ENCODE measurements at places on chromosomes 2 and 18.

DNA sequence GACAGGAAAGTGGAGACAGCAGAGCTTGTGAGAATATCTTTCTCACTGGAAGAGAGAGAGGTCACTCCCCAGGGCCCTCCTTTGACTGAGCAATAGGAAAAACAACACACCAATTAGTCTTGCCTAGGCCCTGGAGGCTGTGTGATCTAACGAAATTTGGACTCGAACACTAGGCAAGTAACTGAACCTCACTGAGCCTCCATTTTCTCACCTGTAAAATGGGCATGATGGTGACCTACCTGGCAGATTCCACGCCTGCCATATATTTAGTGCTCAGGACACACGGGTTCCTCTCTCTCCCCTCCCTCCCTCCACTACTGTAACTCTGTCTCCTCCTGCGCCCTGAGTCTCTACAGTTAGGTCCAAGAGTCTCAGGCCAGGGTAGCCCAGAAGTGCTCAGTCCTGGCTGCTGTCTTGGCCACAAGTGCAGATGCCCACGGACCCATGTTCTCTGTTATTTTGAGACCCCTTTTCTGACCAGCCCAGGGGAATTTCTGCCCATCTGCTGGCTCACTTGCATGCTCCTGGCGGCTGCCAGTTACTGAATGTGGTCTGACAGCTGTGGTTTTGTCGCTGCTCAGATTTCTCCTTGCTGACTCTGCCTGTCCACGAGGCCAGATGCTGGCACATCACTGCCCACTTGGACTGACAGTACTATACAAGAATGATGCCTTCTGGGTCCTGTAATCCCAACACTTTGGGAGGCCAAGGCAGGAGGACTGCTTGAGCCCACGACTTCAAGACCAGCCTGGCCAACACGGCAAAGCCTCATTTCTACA lies 9.6 kb upstream of the GIGYF2 start:
- no peak for DNase-seq

DNA sequence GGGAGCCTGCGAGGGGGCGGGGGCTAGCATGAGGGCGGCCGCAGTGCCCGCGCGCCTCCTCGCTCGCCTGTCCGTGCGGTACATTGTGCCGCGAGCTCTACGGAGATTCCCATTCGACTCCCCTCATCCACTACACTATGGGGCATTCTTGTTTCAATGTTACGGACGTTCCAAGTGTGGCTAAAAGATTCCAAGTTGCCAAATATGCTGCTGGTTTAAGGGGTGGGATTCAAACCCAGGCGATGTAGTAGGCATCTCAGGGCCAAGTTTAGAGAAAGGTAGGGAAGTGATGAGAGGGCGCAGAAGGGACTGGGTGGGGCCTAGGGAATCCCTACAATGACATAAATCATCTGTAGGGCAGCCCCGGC lies 10.0 kb upstream of the CRYBA2 start:
- DNase-seq: no peak

DNA sequence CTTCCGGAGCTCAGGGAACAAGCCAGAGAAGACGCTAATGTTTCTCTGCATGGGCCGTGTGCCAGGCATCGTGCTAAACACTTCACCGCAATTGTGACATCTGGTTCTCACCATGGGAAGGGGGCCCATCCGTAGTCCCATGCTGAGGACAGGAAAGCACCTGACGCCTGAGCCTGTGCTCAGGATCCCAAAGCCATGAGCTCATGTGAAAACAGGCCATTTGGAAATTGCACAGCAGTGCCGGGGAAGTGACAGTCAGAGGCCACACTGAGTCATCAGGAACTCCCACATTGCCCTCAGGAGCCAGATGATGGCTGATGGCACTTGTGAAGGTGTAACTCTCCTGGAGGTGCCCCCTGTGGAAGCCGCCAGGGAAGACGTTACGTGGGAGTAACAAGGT lies 141.0 kb downstream of the INHBB start:
- no peak for DNase-seq

GRCh38 chr18:34098109-34098508 lies 126.6 kb downstream of the NOL4 start:
- no peak for DNase-seq

GRCh38 chr18:63953811-63954210 lies 4.7 kb downstream of the HMSD start:
- DNase-seq: no peak

DNA sequence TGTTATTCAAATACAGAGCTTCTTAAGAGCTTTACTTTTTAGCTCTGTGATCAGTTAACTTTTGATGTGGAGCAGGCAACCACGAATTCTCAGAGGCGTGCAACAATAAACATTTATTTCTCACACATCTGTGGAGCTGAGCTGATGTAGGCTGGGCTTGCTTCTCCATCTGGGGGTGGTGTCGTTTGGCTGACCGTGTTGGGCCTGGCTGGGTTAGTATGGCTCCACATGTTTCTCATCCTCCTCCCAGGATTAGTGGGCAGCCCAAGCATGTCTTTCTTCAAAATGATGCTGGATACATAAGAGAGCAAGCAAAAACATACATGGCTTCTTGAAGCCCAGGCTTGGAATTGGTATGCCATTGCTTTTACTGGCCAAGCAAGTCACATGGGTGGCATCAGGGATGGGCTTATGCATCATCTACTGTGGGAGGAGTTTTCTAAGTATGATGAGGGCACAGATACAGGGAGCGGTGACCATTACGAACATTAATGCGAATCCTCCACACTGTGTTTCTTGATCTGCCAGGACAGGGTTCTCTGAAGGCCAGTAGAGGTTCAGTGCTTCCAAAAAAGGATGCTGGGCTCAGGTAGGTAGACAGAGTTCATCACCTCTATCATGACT lies 157.0 kb upstream of the TNP1 start:
- DNase-seq: no peak

Measured in right kidney (tissue), 9 donors.